Right cardiac atrium (tissue), 5 donors: ENCODE measurements at places on chromosomes 2 and 18.

DNA sequence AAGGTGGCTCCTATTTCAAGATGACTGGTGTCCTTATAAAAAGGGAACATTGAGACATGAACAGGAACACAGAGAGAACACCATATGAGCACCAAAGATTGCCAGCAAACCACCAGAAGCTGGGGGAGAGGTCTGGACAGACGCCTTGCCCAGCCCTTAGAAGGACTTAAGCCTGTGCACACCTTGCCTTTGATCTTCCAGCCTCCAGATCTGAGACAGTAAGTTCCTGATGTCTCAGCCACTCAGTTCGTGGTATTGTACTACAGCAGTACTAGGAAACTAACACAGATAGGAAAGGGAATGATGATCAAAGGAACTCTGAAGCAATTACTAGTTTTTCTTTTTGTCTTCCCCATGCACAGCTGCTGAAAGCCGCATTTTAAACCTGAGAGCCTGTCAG lies 137.3 kb upstream of the FHL2 start:
- DNase-seq: no peak

DNA sequence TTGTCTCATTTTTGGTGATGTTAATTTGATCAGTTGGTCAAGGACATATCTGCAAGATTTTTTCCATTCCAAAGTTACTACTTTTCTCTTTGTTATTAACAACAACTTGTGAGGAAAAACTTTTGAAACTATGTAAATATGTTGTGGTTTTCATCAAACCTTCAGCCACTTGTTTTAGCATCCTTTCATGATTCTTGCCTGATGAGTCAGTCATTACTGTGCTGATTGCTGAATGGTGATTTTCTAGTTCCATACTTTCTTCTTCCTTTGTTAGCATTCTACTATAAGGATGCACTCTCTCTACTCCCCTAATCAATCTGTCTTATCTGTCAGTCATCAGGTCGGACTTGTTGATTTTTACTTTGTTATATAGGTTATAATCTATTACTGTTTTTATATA lies 10.9 kb downstream of the TMEM87B start:
- no peak for DNase-seq

GRCh38 chr2:80482276-80482675 lies 177.7 kb upstream of the LRRTM1 start:
- no peak for DNase-seq

- peak; percentile 71 for DNase-seq
These were observed 2.0 kb downstream of the BCL11A start for GRCh38 chr2:60551240-60552077.

GRCh38 chr18:23921716-23922285 lies 92.8 kb upstream of the TTC39C start:
- DNase-seq: no peak

DNA sequence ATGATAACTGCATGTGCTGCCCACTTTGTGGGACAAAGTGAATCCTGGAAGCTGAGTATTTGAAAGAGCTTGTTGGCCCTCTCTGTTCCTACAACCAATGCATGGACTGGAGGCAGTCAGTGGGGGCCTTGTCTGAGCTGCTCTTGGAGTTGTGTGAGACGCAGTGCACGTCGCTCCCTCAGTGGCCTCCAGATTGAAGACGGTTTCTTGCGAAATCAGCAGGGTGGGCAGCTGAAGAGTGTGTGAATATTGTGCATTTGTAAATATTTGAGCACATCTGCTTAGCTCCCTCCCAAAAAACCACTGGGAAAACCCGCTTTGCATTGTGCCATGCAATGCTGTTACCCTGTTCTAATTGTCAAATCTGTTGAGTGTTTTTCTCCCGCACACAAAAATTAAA lies 782.8 kb downstream of the PLCL1 start:
- DNase-seq: no peak

DNA sequence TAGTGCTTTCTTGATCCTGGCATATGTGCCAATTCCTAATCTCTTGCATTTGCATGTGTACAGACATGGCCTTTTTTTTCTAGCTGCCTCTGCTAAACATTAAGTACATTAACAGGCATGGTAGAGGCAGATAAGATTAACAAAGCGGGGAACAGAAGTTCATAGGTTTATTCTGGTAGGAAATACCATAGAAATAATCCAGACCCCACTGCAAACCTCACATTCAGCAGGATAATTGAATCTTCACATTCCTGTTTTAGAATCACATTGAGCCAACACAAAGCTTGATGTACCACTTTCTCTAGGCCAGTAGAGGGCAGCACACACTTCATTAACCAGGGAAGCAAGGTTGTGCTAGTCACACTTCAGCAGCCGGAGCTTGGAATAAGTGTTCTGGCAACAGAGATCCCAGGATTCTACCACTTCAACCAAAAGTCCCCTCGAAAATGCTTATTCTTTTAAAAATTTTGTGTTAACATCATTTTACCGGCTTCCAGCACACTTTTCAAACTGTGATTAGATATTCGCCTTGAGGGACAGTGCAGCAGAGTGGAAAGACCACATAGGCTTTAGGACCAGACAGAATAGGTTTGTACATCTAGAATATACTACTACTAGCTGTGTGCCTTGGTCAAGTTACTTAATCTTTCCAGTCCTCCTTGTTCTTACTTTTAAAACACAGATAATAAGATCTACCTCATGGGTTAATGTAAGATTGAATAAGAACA lies 420.2 kb upstream of the CHST9 start:
- DNase-seq: peak; percentile 30

GRCh38 chr2:33289961-33290360 lies 186.5 kb upstream of the RASGRP3 start:
- DNase-seq: no peak

GRCh38 chr2:23761638-23762037 lies 165.3 kb downstream of the ATAD2B start:
- DNase-seq: no peak

GRCh38 chr2:119208791-119209203 lies 14.8 kb upstream of the STEAP3 start:
- no peak for DNase-seq

GRCh38 chr2:190668892-190669291 lies 20.0 kb downstream of the NAB1 start:
- DNase-seq: no peak

GRCh38 chr2:236017446-236017845 lies 150.7 kb downstream of the GBX2 start:
- no peak for DNase-seq
